ENCODE measurements at places on chromosomes 1 and 21.

DNA sequence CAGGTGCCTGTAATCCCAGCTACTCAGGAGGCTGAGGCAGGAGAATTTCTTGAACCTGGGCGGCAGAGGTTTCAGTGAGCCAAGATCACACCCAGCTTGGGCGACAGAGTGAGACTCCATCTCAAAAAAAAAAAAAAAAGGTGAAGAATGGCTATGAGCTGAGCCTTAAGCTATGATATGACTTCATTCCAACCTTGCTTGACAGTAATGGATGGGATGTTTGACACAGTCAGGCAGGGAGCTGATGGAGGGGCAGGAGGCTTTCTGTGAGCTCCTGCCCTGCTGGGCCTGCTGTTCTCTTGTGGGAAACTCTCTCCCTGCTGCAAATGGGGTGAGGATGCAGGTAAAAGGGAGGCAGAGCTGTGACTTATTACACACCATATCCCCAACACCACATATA, 27.6 kb downstream of the NCF2 start:
- no peaks in the 10 kb centered on the region for H3K27me3 ChIP-seq
- no peaks in the 10 kb centered on the region for H3K4me1 ChIP-seq
- H3K36me3 ChIP-seq: no peaks in the 10 kb centered on the region
- H3K27ac ChIP-seq: no peak overlapping the region
- DNase-seq: no peak

- no peak overlapping the region for H3K27ac ChIP-seq
- no peaks in the 10 kb centered on the region for H3K36me3 ChIP-seq
- no peak for DNase-seq
- H3K27me3 ChIP-seq: no peaks in the 10 kb centered on the region
- H3K4me1 ChIP-seq: no peaks in the 10 kb centered on the region
These were observed 41.2 kb upstream of the ZC3H12A start for GRCh38 chr1:37433171-37433570.

- no peak overlapping the region for H3K27ac ChIP-seq
- H3K36me3 ChIP-seq: peaks cover 43% of the 10 kb centered on the region
- no peaks in the 10 kb centered on the region for H3K27me3 ChIP-seq
These were observed 10.1 kb downstream of the HECTD3 start for GRCh38 chr1:45001011-45001481.

DNA sequence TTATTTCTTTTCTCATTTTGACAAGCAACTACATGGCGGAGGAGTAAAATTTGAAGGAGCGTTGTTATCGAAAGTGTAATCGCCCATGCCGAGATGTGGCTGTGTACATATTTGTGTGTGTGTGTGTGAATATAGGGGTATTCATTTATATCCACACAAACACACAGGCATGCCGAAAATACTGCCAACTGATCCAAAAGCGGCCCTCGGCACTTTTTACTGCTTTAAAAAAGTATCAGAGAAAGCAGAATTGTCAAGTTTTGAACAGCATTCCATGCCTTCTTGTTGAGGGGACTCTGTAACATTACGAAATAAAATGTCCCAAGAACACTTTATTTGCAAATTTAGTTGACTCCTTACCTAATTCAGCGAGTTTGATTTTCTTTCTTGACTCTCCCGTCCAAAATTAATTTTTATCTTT, 1.1 kb downstream of the PBX1 start:
- H3K27me3 ChIP-seq: no peaks in the 10 kb centered on the region
- H3K4me1 ChIP-seq: no peaks in the 10 kb centered on the region
- no peak for DNase-seq
- no peak overlapping the region for H3K27ac ChIP-seq

GRCh38 chr1:225488676-225489075, 60.8 kb upstream of the LBR start:
- DNase-seq: no peak
- no peak overlapping the region for H3K27ac ChIP-seq
- H3K4me1 ChIP-seq: no peaks in the 10 kb centered on the region

GRCh38 chr1:218996362-218996761, 177.3 kb upstream of the LYPLAL1 start:
- no peak overlapping the region for H3K4me3 ChIP-seq
- no peaks in the 10 kb centered on the region for H3K4me1 ChIP-seq
- H3K27me3 ChIP-seq: no peaks in the 10 kb centered on the region
- no peak overlapping the region for H3K27ac ChIP-seq
- H3K36me3 ChIP-seq: no peaks in the 10 kb centered on the region

GRCh38 chr1:59261537-59261936, 35.4 kb upstream of the FGGY start:
- H3K36me3 ChIP-seq: no peaks in the 10 kb centered on the region
- H3K27me3 ChIP-seq: no peaks in the 10 kb centered on the region
- H3K4me1 ChIP-seq: no peaks in the 10 kb centered on the region
- H3K4me3 ChIP-seq: no peak overlapping the region

DNA sequence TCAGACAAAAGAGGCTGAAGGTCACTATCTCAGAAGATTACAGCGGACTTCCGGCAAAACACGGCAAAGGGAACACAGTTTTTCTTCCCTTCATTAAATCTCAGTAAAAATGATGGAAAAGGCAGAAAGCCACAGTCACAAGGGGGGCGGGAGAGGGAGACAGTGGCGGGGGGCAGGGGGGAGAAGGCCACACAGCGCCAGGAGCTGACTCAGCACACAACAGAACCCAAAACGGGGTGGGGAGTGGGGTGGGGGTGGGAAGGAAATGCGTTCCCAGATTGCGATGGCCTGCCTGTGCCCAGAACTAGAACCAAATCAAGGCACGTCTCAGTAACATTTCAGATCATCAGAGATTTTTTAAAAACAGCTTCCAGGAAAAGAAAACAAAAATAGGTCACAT, 13.4 kb downstream of the CFAP74 start:
- no peak overlapping the region for H3K4me3 ChIP-seq
- H3K4me1 ChIP-seq: no peaks in the 10 kb centered on the region
- H3K36me3 ChIP-seq: no peaks in the 10 kb centered on the region
- no peak for DNase-seq

DNA sequence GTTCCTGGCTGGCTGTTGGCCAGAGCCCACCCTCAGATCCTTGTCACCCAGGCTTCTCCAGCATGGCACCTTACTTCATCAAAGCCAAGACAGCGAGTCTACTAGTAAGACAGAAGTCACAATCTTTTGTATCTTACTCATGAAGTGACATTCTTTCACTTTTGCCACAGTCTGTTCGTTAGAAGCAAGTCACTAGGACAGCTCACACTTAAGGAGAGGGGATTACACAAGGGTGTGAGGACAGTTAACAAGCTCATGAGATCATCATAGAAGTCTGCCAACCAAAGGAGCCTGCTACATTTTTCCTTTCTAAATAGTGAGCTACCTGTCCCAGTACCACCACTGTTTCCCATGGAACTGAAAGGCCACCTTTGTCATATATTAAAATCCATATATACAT, 61.5 kb downstream of the PACC1 start:
- H3K4me1 ChIP-seq: no peaks in the 10 kb centered on the region
- H3K27ac ChIP-seq: peak overlapping the region; percentile 2
- H3K4me3 ChIP-seq: no peak overlapping the region

DNA sequence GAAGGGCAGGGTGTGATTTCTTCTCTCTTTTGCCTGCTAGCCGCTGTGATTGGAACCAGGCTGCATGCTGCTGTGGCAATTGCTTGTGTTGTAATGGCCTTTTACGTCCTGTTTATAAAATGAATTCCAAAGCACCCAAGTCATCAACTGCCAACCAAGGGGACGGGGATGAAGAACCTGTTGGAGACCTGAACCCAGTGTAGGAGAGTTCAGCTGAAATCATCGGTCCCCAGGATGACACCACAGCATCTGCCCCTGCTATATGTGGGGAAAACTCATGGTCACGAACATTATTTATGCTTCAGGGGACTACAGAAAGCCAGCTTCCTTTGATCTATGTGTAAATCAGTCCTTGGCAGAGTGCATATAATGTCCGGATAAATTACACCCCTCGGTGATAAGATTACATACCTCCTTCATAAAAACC, 3.8 kb downstream of the TMEM167B start:
- no peak overlapping the region for H3K4me3 ChIP-seq
- H3K27me3 ChIP-seq: no peaks in the 10 kb centered on the region
- no peak overlapping the region for H3K27ac ChIP-seq
- peaks cover 4% of the 10 kb centered on the region for H3K36me3 ChIP-seq
- no peak for DNase-seq
- H3K4me1 ChIP-seq: peaks cover 18% of the 10 kb centered on the region

GRCh38 chr1:235790123-235790522, 76.6 kb downstream of the LYST start:
- no peaks in the 10 kb centered on the region for H3K27me3 ChIP-seq
- DNase-seq: no peak
- no peak overlapping the region for H3K4me3 ChIP-seq

- H3K27ac ChIP-seq: no peak overlapping the region
- DNase-seq: no peak
- no peak overlapping the region for H3K4me3 ChIP-seq
- H3K27me3 ChIP-seq: no peaks in the 10 kb centered on the region
- H3K4me1 ChIP-seq: no peaks in the 10 kb centered on the region
These were observed 428.9 kb upstream of the ADGRL2 start for GRCh38 chr1:81371864-81372263.

DNA sequence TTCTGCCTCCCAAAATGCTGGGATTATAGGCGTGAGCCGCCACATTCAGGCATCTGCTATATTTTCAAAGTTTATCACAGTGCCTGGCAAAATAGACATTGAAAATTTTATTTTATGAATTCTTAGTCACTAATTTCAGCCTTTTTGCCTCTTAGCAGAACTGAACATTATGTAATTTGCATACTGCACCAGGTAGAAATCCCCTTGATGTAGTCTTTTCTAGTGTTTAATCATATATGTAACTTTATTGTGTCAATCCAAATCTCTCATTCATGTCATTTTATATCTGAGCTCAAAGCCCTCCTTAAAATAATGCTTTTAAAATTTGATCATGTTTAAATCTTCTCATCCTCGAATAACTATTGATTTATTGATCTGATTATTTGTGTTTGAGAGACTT, 19.2 kb downstream of the WDTC1 start:
- H3K36me3 ChIP-seq: no peaks in the 10 kb centered on the region
- H3K4me1 ChIP-seq: no peaks in the 10 kb centered on the region
- H3K27me3 ChIP-seq: no peaks in the 10 kb centered on the region
- H3K4me3 ChIP-seq: no peak overlapping the region
- DNase-seq: no peak

DNA sequence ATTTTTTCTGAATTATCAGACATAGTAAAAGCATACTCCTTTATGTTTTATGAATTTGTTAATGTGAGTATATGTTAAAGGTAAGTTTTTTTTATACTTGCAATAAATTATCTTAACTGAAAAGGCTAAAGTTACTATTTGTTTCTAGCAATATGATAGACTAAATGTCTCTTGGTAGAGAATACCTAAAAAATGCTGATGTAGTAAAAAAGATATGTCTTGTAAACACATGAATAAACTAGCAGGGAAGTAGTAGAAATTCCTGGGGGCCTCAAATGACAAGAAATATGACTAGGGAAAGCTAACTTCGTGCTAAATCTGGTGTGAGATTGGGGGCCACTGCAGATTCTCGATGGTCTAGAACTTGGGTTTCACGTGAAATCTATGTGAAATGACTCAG, 188.1 kb upstream of the CACNA1E start:
- H3K36me3 ChIP-seq: no peaks in the 10 kb centered on the region
- H3K4me3 ChIP-seq: no peak overlapping the region
- no peak overlapping the region for H3K27ac ChIP-seq
- H3K27me3 ChIP-seq: no peaks in the 10 kb centered on the region
- DNase-seq: no peak

DNA sequence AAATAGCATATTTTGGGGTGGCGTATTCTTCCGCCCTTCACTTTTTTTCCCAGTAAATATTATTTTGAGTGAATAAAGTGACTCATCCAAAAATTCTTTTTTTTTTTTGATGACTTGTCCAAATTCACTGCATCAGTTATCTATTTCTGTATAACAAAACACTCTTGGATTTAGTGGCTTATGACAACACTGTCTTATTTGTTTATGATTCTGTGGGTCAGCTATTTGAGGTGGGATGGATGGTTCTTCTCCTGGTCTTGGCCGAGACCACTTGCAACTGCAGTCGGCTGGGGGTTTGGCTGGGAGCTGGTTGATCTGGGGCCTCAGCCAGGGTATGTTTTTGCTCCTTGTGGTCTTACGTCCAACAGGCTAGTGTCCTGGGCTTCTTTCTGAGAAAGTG, 39.9 kb upstream of the SRSF10 start:
- H3K27ac ChIP-seq: no peak overlapping the region
- no peaks in the 10 kb centered on the region for H3K27me3 ChIP-seq
- H3K4me1 ChIP-seq: no peaks in the 10 kb centered on the region
- H3K36me3 ChIP-seq: no peaks in the 10 kb centered on the region
- no peak for DNase-seq
- no peak overlapping the region for H3K4me3 ChIP-seq

DNA sequence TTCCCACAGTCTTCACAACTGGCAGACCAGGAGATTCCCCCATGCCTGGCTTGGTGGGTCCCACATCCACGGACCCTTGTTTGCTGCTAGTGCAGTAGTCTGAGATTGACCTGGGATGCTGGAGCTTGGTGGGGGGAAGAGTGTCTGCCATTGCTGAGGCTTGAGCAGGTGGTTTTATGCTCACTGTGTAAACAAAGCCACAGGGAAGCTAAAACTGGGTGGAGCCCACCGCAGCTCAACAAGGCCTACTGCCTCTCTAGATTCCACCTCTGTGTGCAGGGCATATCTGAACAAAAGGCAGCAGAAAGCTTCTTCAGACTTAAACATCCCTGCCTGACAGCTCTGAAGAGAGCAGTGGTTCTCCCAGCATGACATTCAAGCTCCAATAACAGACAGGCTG, 177.3 kb upstream of the ETV3 start:
- H3K36me3 ChIP-seq: no peaks in the 10 kb centered on the region
- DNase-seq: no peak
- H3K4me3 ChIP-seq: no peak overlapping the region
- H3K4me1 ChIP-seq: no peaks in the 10 kb centered on the region

DNA sequence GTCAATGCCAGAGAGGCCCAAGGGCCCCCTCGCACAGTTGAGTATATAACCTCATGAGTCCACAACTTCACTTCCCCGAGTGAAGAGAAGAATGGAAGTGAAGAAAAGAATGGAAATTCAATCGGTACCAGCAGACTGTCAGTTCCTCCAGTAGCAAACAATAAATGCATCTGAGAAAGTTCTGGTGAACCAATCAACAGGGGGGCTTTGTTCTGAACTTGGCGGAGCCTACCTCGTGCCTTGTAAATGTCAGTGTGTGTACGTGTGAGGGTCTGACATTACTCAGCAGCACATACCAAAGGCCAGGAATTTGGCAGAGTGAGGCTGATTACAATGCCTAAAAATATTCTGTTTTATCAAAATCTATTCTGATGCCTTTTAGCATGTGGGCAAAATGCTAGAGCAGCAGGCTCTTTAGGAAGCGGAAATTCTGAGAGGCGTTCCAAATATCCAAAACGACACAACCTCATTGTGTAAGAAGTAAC, 238.5 kb downstream of the LTN1 start:
- no peak for DNase-seq
- H3K27me3 ChIP-seq: no peaks in the 10 kb centered on the region
- no peaks in the 10 kb centered on the region for H3K36me3 ChIP-seq
- no peaks in the 10 kb centered on the region for H3K4me1 ChIP-seq

DNA sequence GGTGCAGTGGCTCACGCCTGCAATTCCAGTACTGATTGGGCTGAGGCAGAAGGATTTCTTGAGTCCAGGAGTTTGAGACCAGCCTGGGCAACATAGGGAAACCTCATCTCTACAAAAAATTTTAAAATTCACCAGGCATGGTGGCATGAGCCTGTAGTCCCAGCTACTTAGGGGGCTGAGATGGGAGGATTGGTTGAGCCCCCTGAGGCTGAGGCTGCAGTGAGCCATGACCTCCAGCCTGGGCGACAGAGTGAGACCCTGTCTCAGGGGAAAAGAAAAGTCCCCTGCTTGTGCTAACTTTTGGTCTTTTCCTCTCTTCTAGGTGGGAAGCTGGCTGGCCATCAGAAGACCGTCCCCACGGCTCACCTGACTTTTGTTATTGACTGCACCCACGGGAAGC, 1.6 kb downstream of the SRARP start:
- H3K36me3 ChIP-seq: no peaks in the 10 kb centered on the region
- H3K4me1 ChIP-seq: no peaks in the 10 kb centered on the region
- no peaks in the 10 kb centered on the region for H3K27me3 ChIP-seq
- H3K4me3 ChIP-seq: no peak overlapping the region
- DNase-seq: no peak

Measured in naive thymus-derived CD4-positive, alpha-beta T cell (primary cell).